Left renal pelvis (tissue), 4 donors: ENCODE measurements at places on chromosomes 7 and 10.

DNA sequence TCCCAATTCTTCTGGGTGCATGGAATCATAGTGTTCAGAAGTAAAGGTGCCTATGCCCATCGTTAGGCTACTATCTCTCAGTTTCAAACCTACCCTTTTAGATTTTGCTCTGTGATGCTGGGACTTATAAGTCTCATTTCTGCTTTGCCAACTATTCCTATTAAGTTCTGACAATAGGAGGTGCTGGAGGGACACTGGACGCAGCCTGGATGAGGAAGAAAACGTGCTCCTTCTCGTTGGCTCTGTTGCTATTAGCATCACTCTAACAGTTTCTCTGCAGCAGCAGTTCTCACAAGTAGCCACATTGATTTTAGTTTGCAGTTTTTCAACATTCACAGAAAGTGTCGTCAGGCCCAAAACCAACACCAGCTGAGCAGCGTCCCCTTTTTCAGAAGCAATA is 72.4 kb downstream of the ABCC2 start:
- no peak for DNase-seq

- DNase-seq = no peak
Observed at GRCh38 chr10:81570878-81571794, 303.9 kb upstream of the NRG3 start.

GRCh38 chr10:128463991-128464760 is 338.0 kb upstream of the MKI67 start:
- no peak for DNase-seq

DNA sequence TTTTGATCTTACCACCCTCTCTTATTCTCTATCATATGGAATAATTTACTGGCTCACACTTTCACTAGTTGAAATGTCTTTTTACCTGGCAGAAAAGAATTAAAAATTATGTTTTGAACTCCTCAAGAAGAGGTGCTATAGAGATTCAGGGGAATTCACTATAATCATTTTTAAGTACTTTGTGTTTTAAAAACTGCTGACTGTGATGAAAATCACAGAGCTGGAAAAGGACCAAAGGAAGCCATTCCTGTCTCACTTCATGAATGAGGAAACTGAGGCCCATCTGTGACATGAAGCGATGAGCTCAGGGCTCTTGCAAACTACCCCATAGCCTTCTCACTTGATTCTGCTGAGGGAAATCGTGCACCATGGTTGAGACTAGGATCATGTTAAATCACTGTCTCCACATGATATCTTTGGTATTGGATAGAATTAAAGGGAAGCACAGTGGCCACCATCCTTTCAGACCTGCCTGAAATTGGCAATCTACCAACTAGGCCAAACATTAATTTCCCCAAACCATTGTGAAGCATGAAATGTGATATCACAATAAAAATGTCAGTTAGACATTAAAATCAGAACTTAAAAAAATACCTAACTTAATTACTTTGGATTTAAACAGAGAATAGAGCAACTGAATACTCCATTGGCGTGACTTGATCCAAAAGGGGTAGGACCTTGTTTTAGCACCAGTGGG is 141.0 kb downstream of the FZD1 start:
- DNase-seq = no peak

DNA sequence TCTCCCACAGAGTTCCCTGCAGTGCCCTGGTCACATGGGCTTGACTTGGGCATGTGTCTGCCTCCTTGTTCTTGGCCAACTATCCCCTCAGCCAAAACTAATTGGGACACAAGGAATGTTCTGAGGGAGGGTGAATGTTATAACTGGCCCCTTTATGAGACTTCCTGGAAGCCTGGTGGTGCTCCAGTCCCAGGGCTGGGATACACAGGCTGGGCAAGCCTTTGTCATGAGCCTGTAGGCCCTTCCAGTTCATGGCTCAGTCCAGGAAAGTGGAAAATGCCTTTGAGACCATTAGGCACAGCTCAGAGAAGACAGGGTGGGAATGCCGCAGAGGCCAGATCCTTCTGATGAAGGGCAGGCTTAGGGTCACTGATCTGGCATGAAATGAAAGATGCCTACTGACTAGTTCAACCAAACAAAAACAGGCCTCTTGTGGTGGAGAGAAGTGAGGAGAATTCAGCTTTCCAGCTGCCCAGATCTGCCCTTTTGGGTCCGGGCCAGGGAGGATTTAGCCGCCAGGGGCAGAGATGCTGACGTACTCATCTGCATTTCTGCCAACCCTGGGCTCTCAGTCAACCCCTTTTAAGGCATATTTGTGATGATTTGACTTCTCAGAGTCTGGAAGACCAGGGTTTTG is 961.5 kb downstream of the KCNMA1 start:
- DNase-seq = no peak

DNA sequence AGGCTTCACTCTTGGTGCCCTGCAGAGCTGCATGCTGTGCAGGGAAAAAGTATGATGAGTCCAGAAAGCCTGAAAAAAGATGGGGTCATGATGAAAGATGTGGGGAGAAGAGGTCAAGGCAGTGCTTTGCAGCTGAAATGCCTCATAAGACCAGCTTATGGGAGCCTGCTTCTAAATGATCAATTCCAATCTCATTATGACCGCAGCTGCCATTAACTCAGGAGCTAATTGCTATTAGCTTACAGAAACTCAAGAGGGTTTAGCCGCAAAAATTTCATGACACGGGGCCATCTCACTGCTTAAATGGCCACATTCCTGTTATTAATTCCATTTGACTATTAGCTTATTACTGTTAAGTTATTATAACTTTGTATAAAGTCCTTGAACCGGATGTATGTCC is 502.9 kb upstream of the ZMIZ1 start:
- DNase-seq = no peak

GRCh38 chr7:68185631-68186456 is 1189.2 kb downstream of the TYW1 start:
- no peak for DNase-seq

- no peak for DNase-seq
Observed at GRCh38 chr7:94307399-94308048, 87.2 kb upstream of the COL1A2 start.

GRCh38 chr7:126819197-126819484 is 433.6 kb downstream of the GRM8 start:
- DNase-seq = no peak

GRCh38 chr7:94632338-94633013 is 23.5 kb downstream of the SGCE start:
- DNase-seq = no peak

DNA sequence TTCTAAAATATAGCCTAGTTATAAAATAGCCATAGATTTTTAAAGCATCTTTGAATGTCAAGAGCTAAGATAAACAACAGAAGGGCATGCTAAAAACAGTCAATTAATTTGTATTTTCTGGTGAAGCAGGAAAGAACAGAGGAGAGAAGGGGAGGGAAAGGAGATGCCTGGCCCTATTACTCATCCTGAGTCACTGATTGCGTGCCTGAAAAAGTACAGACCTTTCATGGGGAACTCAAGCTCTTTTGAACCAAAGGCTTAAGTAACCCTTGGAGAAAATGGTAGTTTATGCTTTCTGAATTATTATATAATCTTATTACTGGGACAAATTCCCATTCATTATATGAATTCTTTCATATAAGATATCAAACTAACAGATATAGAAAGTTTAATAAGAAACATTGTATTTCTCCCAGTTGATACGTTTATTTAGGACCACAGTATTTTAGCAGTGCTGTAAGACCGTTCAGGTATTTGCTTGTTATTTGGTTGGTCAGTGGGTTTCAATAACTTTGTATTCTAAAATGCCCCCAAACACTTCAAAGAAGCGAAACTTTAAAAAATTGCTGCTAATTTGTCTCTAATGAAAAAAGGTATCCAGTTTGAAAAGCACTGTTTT is 151.3 kb downstream of the HGF start:
- DNase-seq = no peak

- no peak for DNase-seq
Observed at GRCh38 chr7:116653204-116653603, 18.8 kb upstream of the MET start.

DNA sequence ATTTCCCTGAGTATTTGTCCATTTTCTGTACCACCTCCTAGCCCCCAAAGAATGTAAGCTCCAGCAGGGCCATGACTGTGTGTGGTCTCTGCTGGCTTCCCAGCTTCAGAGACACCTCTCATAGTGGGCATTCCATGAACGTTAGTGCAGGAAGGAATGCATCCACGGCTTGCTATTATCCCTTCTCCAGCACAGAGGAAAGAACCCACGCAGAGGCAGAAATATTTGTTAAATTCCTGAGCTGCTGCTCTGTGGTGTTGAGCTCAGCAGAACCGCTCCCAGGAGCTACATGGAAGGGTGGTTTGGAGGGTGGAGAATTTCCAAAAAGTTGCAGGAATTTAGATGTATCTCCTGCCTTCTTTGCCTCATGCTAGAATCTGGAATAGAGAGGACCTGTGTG is 275.2 kb downstream of the POU6F2 start:
- DNase-seq = no peak

DNA sequence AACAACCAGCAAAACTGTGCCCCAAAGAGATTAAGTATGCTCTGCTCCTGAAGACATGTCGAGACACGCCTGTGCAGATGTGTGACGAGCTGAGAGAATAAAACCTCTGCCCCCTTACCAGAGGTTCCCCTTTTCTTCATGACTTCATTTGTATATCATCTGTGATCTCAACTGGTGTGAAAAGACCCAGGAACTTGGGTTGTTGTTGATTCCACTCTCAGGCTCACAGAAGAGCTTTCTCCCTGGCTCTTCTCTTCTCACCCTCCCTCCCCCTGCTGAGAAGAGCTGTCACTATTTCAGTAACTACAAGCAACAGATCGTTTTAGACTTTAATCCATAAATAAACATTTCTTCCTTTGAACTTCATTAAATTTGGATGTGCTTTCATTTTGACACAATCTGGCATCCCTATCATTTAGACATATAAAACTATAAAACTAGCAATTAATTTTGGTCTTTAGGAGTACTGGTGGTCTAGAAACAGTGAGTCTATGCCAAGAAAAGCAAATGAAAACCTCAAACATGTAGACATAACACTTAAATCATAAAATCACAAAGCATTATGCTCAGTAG is 179.3 kb upstream of the FZD8 start:
- DNase-seq = no peak
